ENCODE measurements at places on chromosomes 5 and 9.

GRCh38 chr9:69674716-69675438 lies 2.7 kb upstream of the APBA1 start:
- ATAC-seq, result no peak

- ATAC-seq, result no peak
These were observed 41.9 kb downstream of the GLRX start for GRCh38 chr5:95780597-95780996.

DNA sequence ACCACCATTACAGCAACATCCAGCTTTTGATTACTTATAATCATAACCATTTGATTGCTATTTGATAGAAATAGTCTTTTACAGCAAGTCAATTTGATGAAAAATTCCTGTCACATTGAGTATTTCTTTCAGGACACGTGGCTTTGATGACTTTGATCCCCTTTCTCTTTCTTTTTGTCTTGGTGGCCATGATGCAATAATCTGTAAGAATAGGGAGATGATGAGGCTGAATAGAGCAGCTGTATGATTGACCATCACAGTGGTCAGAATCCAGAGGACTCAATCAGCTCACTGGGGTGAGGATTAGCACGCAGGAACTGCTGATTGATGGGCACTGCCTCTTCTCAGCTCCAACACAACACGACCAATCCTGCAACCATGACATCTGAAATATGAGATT lies 262.7 kb downstream of the PARP8 start:
- ATAC-seq, result no peak

DNA sequence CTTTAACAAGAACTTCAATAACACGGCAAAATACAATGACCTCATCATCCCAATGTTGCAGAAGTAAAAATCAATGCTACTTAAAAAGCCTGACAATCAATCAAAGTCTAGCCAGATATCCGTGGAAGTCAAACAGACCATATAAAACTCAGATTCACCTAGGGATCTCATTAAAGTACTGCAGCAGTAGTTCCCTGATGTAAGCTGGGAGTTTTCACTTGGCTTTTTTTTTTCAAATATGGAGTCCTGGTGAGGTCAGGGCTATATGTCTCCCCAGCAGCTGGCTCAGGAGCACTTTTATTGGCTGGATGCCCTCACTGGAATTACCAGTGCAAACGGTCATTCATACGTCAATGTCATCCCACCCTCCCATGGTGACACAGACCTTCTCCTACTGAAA lies 220.6 kb upstream of the SLC30A5 start:
- no peak for ATAC-seq

DNA sequence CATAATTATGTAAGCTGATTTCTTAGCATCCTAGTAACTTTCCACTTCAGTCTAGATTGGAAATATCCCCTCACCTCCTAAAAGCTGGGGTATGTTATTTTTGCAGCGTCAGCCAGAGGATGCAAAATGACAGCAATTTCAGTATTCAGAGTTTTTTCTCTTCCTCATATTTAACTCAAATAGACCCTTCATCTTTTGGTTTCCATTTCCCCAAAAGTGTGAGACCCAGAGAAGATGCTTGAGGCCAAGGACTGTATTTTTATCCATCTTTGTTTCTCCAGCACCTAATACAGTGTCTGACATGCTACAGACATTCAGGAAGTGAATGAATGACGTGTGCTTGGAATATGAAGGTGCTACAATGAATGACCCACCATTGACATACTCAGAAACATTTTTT lies 75.5 kb upstream of the RANBP3L start:
- no peak for ATAC-seq

DNA sequence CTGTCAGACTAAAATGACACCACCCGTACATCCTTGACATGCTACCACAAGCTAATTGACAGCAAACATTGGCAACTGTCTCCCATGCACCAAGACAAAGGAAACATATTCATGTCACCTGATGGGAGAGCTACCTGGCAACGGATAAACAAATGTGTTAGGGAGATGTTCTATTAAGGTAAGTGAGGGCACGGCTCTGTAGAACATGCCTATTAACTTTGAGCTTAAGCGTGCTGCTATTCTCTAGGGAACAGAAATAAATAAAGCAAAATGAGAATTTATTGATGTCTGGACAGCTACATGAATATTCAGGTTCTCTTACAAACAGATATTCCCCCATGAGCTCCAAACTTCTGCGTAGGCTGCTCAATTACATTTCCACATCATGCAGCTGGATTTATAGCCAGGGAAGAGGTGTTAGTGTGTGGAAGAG lies 361.4 kb upstream of the RFX3 start:
- no peak for ATAC-seq

DNA sequence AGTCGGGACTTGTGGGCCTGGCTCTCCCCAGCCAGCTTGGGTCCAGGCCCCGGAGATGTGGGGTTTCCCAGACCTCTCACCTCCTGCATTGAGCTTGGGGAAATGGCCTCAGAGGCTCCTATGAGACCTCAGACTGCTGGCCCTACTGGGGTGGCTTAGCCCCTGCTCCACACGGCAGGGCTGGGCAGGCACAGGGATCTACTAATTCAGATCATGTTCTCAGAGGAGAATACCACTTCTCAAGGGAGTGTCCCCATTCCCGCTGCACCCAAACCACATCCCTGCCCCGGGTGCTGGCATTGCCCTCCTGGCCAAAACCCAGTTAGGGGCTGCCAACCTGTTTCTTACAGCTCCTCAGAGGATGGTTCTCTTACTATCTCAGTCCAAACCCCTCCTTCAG lies 82.1 kb upstream of the LMX1B start:
- ATAC-seq, result no peak

- ATAC-seq, result no peak
These were observed 1059.3 kb downstream of the CDH9 start for GRCh38 chr5:25979086-25979485.

DNA sequence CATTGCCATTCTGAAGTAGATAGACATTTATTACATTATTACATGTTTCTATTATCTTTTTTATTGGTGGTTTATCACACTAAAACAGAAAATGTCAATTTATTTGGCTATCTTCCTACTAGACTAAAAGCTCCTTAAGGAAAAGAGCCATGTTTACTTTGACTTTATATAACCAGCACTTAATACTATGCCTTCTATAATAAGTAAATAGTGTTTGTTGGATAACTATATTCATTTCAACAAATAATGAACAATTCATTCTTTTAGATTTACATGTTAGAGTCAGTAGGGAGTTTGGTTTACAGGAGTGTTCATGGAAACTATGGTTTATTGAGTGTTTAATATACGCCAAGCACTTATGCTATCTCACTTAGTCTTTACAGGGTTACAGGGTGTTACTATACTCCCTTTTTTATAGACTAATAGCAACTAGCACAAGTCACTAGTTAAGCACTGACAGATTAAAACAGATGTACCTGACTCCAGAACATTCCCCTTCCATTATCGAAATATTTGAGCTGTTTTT lies 7.3 kb downstream of the PPIP5K2 start:
- ATAC-seq, result no peak

DNA sequence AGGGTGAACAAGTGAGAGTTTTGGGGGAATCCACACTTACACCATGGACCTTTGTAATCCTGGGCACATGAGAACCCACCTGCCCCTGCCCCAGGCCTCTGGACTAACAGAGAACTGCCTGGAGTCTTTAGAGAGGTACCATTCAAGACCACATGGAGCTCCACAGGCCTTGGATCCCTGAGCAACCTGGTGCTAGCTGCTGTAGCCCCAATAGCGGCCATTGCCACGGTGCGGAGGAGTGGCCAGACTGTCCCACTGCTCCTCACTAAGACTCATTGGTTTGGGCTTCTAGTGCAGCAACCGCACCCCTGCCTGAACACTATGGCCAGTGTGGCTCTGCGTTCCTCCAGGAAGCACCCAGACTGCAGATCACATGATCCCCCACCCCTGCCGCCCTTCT lies 45.8 kb downstream of the OSMR start:
- no peak for ATAC-seq

GRCh38 chr9:34559624-34560455 lies 29.7 kb downstream of the CNTFR start:
- peak; percentile 44 for ATAC-seq

GRCh38 chr9:75226403-75227139 lies 138.3 kb downstream of the OSTF1 start:
- no peak for ATAC-seq

DNA sequence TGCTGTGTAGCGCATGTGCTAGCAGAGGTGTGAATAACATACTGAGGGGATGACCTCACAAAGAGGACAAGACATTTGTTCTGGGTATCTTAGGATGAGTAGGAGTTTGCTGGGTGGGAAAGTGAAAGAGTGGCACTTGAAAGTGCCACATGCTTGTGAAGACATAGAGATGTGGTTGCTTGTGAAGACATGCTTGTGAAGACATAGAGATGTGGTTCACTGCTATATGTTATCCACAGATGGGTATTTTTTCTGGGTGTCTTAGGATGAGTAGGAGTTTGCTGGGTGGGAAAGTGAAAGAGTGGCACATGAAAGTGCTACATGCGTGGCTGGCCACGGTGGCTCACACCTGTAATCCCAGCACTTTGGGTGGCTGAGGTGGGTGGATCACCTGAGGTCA lies 63.6 kb downstream of the MAST4 start:
- no peak for ATAC-seq

DNA sequence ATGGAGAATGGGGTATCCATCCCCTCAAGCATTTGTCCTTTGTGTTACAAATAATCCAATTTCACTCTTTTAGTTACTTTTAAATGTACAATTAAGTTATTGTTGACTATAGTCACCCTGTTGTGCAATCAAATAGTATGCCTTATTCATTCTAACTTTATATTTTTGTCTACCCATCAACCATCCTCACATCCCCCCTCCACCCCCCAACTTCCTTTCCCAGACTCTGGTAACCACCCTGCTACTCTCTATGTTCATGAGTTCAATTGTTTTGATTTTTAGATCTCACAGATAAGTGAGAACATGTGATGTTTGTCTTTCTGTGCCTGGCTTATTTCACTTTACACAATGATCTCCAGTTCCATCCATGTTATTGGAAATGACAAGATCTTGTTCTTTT lies 15.4 kb upstream of the RANBP17 start:
- ATAC-seq, result no peak

DNA sequence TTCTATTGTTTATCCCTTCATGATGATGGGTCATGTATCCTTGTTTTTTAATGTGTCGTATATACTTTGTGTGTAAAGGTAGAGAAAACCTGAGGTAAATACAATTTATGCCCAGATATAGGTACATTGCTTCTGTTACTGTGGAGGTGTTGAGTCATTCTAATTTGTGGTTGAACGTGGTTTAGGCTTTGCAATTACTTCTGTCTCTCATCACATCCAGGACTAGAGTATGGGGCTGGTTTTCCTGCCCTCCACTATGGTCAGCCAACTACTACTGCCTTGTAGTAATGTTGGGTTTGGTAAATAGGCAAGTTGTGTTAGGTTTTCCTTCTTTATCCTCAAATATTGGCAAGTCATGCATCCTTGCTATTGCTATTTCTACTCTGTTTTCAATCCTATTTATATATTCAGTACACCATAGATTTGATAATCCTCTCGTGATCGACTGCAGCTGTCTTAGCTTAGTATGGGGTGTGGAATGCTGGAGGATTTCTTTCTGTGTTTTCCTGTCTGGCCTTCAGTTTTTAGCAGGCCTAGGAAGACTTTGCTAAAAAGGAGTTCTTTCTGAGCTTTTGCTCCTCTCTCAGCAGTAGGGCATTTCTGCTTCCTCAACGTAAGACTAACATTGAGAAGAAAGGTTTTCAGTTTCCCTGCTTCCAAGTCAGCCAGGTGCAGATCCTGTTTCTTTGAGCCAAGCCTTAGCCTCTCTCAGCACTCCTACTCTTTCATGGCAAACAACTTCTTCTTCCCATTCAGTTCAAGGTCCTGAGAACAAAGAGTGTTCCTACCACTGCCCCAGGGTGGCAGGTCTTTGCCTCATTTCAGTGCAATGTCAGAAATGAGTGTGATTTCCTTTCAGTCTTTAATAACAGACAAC lies 844.4 kb upstream of the CDH18 start:
- ATAC-seq, result peak; percentile 61

- ATAC-seq, result no peak
These were observed 272.8 kb downstream of the GAS1 start for GRCh38 chr9:86674487-86674886.

DNA sequence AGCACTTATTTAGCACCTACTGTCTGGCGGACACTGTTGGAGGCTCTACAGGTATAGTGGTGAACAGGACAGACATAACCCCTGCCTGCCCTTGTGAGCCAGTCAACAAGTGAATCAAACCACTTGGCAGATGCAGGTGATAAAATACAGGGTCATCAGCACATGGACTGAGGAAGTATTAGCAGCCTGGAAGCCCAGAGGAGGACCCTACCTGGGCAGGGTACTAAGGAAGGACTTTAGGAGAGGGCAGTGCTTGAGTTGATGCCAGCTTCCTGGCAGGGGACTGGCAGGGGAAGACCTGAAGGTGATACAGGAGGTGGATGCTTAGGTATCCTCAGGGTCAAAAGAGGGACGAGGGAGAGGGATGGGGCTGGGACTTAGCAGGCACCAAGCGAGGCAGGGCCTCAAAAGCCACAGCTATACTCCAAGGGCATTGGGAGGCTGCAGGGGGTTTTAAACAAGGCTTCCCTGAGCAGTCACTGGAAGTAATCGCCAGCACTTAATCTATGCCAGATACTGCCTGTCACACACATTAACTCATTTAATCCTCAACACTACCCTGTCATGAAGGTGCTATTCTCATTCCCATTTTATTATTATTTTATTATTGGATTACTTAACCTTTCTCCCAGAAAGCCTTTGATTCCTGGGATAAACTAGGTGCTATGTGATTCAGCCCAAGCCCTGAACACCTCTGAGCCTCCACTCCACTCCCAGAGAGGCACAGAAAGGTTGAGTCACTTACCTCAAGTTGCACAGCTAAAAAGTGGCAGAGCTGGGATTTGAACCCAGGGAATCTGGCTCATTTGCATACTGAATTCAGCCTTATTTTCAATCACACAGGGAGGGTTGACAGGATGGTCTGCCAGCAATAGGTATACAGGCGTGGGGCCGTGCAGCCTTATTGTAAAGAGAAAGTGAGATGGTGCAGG lies 63.8 kb upstream of the ORM1 start:
- ATAC-seq, result no peak

- ATAC-seq, result no peak
These were observed 24.6 kb upstream of the SEC16A start for GRCh38 chr9:136507221-136507991.

GRCh38 chr5:96199713-96200183 lies 233.3 kb downstream of the PCSK1 start:
- no peak for ATAC-seq

GRCh38 chr5:14762549-14763216 lies 98.2 kb downstream of the OTULIN start:
- ATAC-seq, result peak; percentile 41

DNA sequence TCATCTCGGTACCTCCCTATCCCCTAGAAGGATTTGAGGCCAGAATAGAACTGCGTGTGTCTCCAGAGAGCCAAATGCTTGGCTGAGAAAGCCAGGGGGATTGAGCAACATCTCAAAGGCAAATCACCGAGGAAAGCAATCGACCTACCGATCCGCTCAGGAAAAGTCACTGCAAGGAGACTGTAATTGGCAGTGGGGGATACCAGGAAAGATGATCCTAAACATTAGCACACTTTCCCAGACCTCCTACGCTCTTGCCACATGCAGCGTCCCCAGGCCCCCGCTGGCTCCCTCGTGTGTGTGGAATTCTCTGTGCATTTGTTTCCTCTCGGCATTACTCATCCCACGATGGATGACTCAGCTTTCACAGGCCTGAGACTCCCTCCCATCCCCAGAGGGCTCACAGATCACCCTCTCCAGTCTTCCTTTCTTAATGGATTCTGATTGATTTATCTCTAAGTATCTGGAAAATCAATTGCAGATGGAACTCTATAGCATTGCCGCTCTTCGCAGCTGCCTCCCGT lies 82.2 kb upstream of the ICE1 start:
- no peak for ATAC-seq

Data from stimulated activated memory B cell treated with anti-CD40 and anti-IgM and Interleukin-4, amounts not matched to agents 10 μg/mL and 1 μg/mL and 100 μg/mL, for 72 hours (primary cell).